Upper lobe of right lung (tissue), 1 donor: ENCODE measurements at places on chromosomes 5 and 9.
A peak's percentile ranks its signal among the peaks of the same experiment; 100 is the strongest.

DNA sequence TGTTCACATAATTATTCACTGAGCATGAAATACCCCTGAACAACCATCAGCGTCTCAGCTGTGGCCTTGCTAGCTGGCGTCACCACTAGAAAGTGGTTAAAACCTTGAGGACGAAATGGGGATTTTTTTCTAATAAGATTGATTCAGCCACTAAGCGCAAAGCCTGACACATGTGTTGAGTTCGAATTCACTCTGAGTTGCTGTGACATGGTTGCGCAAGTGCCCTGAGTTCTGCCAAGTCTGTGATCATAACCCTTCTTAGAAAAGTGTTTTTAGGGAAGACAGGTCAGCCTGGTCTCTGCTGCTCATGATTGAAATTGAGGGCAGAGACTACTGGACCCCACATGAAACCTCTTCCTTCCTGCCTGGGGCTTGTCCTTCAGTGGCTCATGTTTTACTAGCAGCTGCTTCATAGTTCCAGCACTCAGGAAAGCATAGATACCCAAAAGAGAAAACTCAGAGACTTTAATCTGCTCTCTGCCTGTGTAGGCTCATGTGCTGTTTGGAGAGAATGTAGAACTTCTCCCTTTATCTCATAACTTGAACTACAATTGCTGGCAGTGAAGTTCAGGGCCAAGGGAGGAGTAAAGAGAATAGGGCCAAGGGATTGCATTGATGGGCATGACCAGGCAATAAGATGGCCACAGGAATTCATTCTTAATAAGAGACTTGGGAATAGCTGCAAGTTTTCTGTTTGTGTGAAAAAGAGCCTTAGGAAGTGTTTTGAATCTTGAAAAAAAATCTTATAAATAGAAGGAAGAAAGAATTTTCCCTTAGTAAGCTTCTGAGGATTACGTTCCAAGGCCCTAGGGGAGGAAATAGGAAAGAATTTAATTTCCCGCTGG, 66.8 kb upstream of the CXCL14 start:
- DNase-seq, result no peak

GRCh38 chr5:75034137-75034739, 18.1 kb downstream of the GCNT4 start:
- DNase-seq, result no peak

DNA sequence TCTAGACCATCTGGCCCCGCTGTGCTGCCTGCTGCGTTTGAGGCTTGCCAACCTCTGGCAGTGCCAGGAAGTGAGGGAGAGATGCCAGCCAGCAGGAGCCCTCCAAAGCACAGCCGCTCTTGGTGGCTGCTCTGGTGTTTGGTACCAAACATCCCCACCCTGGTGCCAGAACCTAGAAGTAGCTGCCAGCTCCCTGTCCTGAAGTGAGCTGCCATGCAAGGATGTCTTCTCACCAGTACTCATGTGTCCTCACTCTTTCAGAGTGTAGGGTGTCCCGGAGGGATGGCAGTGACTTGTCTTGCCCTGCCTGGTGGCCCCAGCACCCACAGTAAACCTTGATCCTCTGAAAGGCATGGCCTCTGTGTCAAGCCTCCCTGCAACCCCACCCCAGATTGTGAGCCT, 43.4 kb downstream of the AMBP start:
- DNase-seq, result no peak

DNA sequence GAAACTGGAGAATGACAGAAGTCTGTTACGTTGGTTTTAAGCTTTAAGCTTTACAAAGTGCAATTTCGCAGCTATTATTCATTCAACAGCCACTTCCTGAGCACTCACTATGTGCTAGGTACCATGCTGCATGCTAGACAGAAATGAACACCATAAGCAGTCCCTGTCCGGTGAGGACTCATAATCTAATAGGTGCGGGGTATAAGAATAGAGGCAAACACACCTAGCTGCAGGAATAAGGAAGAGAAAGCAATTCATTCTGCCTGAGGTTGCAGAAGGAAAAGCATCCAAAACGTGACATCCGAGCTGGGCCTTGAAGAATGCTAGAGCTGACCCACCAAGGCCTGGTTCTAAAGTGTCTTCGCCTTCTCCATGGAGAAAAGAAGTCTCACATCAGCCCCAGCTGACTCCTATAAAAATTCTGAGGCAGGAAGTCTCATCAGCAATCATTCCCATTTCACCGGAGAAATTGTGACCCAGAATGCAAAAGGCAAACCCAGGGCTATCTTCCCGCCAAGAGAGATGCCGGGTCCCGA, 542 bp downstream of the FKBP15 start:
- no peak for DNase-seq

DNA sequence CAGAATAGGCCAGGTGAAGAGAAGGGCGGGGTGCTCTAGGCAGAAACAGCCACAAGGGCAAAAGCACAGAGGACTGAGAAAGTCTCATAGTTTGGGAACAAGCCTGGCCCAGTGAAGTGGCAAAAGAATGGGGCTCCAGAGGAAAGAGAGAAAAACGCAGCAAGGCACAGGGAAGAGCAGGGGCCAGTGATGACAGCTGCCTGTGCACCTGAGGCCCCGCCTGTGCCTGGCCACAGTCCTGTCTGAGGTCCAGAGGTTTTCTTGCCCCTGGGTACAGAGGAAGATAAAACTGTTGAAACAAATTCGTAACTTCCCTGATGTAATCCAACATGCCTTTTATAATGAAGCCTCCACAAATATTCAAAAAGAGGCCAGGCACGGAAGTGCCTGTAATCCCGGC, 22.0 kb downstream of the FRRS1L start:
- DNase-seq, result no peak

GRCh38 chr9:131867611-131868192, 127.8 kb upstream of the RAPGEF1 start:
- DNase-seq, result no peak

- DNase-seq, result no peak
Measured at GRCh38 chr5:124203303-124203702, 543.1 kb downstream of the ZNF608 start.

GRCh38 chr5:154767576-154767975, 12.4 kb downstream of the LARP1 start:
- DNase-seq, result no peak

DNA sequence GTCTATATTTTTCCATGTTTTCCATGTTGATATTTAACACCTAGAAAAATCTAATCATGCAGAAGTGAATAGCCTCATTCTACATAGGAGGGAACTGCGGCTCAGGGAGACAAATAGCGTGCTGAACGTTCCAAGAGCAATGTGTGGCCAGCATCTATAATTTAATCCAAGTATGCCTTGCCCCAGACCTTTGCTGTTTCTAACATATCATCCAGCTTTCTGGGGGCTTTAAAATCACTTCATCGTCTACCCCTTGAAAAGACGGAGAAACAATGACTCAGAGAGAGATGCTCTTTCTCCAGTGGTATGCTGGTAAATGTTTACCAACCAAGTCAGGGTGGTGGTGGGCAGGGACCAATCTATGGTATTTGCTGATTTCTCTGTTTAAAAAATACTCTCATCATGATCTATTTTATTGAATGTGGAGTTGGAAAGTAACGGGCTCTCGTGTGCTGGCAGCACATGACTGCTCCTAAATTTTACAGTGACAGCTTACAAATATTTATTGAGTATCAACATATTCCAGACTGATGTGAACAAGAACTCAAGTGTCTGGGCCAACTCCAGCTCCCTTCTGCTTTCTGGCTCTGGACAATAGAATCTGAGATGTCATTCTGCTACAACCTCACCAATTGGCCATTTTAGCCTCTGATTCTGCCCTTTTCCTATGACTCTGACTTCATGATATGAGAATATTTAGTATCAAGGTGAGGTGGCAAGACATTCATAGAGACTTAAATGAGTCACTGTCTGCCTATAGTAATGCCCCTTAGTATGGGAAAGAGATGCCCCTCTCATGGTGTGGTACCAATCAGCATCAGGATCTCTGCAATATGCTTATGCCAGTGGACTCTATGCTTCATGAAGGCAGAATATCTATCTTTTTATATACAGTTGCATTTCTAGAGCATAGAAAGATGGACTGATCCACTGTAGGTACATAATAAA, 407.4 kb upstream of the TNC start:
- no peak for DNase-seq

DNA sequence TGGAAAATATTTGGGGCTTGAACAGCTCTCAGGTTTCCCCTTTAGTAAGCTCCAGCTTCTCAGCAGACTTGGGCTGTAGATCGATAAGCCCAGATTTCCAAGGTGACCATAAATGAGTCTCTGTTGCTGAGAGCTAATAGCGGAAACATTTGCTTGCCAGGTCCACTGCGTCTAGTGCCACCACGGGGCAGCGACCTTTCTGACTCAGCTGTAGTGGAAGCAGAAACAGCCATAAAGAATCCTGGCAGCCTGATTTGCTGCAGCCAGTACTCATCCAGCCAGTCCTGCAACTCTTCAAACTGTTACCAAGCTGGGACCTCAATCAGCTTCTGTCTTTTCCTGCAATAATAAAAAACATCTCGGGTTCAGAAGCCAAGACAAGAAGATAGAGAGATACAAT, 241.7 kb downstream of the DOCK8 start:
- DNase-seq, result no peak

DNA sequence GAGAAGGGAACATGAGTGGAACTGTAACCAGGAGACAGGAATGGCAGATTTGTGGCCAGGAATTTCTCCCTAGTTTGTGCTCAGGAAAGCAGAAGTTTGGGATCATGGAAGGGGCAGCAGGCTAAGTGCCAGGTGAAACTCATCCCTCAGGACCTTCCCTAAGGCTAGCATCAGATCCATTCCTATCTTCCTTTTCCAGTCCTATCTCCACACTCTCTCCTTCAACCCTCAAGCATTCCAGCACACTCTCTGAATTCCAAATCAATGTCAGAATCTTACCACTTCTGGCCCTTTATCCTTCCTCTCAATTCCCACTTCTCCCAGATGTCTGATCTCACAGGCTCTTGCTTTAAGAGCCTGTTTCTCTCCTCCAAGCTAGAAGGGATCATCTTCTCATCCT, 53.2 kb upstream of the GRIA1 start:
- no peak for DNase-seq

DNA sequence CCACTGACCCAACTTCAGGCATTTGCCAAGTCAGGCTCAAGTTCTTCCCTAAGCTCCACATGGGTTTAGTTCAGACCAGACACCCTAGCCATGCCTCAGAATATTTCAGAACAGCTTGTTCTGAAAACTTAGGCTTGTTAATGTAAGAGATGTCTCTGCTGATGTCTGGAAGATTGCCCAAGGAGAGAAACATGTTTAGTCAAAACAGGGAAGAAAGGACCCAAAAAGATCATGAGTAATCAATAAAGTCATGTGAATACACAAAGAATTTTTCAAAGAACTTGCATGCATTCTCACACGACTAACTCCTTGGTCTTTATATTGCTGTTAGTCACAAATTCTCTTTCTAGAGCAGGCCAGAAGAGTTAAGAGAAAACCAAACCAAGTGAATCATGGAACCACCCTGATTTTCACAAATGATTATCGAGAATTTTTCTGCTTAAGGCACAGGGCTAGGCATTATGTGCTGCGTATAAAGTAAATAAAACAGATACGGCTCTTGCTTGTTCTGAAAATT, 158.1 kb upstream of the HMHB1 start:
- no peak for DNase-seq

DNA sequence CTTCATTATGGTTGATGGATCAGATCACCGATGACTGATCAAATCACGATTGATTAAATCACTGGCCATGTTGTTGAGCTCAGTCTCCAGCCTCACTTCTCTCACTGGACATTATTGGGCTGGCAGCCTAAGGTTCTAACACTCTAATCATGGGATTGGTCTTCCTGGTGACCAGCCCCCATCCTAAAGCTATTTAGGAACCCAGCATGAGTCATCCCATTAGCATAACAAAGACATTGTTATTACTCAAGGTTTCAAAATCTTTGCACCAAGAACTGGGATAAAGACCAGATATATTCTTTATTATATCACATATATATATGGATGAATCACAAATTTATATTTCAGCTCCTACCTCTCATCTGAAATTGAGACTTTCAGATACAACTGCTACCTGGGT, 272.1 kb upstream of the IL12B start:
- no peak for DNase-seq

DNA sequence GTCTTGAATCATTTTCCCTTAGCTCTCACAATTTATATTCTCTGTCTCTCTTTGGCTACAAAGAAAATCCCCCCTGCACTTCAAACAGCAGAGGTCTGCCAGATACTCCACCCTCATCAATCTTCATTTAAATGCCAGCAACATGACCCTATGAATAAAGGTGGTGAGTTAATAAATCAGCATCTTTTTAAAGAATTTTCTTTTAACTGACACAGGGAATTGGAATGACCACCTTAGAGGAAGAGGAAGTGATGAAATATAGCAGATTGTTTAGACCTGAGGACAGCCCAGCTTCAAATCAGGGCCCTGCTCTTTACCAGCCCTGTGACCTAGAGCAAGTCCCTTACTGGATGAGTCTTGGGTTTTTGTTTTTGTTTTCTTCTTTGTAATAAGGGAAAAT, 223.1 kb upstream of the PAPPA start:
- DNase-seq, result no peak

GRCh38 chr5:173497685-173498084, 118.8 kb downstream of the BOD1 start:
- DNase-seq, result no peak

DNA sequence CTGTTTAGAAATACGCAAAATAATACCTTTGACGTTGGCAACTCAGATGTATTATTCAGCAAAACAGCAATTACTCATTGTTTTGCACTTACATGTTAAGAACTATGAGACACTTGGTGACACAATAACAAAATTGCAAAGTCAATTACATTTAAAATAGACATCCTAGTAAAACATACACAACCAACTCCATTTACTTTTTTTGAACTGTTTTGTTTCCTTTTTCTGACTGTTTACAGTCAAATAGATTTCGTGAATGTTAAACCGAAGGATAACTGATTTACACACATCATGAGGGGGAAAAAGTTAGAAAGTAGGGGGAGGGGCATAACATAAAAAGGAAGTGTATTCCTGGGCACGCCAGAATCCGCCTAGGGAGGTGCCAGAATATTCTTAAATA, 220.1 kb downstream of the MEF2C start:
- DNase-seq, result no peak

GRCh38 chr5:67875601-67876000, 340.0 kb upstream of the PIK3R1 start:
- DNase-seq, result no peak

- no peak for DNase-seq
Measured at GRCh38 chr9:17782430-17783149, 203.7 kb downstream of the SH3GL2 start.

DNA sequence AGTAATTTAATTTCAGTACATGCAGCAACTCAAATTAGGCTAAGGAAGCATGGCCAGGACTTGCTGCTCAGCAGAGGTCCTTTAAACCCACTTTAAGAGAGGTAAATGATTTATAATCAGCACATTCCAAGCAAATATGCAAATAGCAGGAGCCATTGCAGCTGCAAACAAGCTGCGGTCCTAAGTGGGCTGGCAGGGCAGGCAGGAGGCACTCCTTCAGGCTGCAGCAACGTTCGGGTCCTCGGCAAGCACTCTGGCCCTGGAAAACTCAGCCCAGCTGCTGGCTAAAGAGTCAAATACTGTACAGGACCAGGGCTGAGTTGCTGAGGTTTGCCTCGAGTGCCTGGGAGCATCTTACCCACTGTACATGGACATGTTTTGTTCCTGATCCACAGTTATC, 126.9 kb downstream of the FSTL4 start:
- DNase-seq, result peak; percentile 75

- no peak for DNase-seq
Measured at GRCh38 chr9:89792189-89793123, 187.6 kb downstream of the GADD45G start.
